Neuronal stem cell (in vitro differentiated cells): ENCODE measurements at places on chromosomes 2 and 18.

GRCh38 chr2:16657671-16658070, 8.0 kb downstream of the CYRIA start:
- peaks cover 28% of the 10 kb centered on the region for H3K4me1 ChIP-seq
- no peaks in the 10 kb centered on the region for H3K36me3 ChIP-seq
- H3K27me3 ChIP-seq: no peaks in the 10 kb centered on the region
- DNase-seq: no peak

DNA sequence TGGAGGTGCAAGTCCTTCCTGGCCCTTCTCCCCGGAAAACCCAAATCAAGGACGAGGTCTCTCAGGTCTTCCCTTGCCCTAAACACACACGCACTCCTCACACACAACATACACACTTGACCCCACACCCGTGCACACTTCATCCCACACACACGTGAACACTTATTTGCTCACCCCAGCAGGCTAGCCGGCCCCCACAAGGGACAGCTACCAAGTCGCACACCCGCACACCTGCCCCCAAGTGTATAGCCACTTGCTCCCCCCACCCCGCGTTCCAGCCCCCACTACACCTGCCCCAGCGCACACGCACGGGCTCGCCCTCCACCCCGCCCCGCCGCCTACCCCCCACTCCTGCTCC, 359 bp downstream of the TGFBRAP1 start:
- H3K4me1 ChIP-seq: peaks cover 4% of the 10 kb centered on the region
- no peak for DNase-seq
- H3K4me3 ChIP-seq: peak overlapping the region; percentile 77
- H3K36me3 ChIP-seq: peaks cover 8% of the 10 kb centered on the region
- no peaks in the 10 kb centered on the region for H3K27me3 ChIP-seq
- no peak overlapping the region for H3K27ac ChIP-seq

DNA sequence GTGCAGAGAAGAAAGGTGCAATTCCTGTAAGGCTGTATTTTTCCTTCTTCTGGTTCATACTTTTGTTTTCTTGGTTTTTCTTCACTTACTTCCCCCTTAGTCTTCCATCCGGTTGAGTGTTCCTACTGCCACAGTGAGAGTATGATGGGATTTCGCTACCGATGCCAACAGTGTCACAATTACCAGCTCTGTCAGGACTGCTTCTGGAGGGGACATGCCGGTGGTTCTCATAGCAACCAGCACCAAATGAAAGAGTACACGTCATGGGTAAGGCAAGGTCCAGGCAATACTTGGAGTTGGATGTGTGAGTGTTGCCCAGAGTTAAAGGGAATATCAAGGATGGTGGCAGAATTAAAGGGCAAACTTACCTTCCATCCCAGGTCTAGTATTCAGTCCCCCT, 108.0 kb downstream of the DTNA start:
- H3K4me1 ChIP-seq: peaks cover 4% of the 10 kb centered on the region
- H3K4me3 ChIP-seq: peak overlapping the region; percentile 65
- no peaks in the 10 kb centered on the region for H3K27me3 ChIP-seq
- no peak overlapping the region for H3K27ac ChIP-seq

GRCh38 chr2:120446236-120447126, 100.5 kb downstream of the INHBB start:
- DNase-seq: no peak
- H3K27ac ChIP-seq: no peak overlapping the region
- H3K27me3 ChIP-seq: peaks cover 3% of the 10 kb centered on the region
- peaks cover 12% of the 10 kb centered on the region for H3K4me1 ChIP-seq
- no peaks in the 10 kb centered on the region for H3K36me3 ChIP-seq

- peaks cover 7% of the 10 kb centered on the region for H3K27me3 ChIP-seq
- H3K4me3 ChIP-seq: no peak overlapping the region
- H3K27ac ChIP-seq: no peak overlapping the region
- H3K4me1 ChIP-seq: peaks cover 13% of the 10 kb centered on the region
- no peak for DNase-seq
Measured at GRCh38 chr2:204550751-204551511, 5.7 kb downstream of the PARD3B start.

DNA sequence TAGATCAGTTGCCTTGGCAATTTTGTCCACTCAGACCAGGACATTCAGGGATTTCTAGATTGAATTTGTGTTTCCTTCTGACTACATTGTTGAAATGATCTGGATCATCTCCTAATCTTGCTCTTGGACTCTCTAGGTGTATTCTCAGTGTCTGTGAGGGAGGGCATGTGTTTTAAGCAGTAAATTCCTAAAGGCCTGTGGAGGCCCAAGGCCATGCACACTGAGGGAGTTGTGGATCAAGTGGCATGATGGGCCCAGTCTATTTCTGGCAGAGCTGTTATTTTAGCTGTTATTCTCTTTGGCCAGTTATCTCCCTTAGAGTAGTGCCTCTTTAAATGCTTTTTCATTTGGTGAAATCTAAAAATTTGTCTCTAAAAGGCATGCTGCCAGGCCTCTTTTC, 144.9 kb downstream of the RPIA start:
- H3K27ac ChIP-seq: no peak overlapping the region
- H3K4me3 ChIP-seq: no peak overlapping the region
- no peaks in the 10 kb centered on the region for H3K36me3 ChIP-seq
- DNase-seq: no peak
- H3K4me1 ChIP-seq: peaks cover under 1% of the 10 kb centered on the region

GRCh38 chr18:73614812-73615211, 532.8 kb downstream of the FBXO15 start:
- no peak overlapping the region for H3K4me3 ChIP-seq
- no peaks in the 10 kb centered on the region for H3K4me1 ChIP-seq
- H3K27ac ChIP-seq: no peak overlapping the region
- H3K27me3 ChIP-seq: no peaks in the 10 kb centered on the region
- DNase-seq: no peak

DNA sequence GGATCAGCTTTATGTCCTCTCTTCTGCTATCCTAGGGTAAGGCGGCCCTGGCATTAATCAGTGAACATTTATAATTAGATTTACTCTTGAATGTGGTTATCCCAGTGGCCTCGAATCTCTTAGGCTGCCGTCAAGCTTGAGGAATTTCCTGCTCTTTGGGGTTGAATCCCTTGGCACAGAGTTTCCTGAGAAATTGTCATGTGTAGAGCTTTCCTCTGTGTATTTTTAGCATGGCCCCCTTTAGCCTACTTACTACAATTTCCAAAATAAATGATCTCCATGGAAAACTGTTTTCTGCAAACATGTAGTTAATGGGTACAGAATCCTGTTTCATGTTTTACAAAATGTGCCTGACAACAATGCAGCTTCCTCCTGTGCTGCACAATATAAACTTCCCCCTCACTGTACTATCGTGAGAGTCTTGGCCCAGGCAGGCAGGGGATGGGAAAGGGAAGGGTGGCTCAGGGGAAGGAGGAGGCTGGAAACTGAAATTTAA, 18.1 kb downstream of the NCAPH start:
- DNase-seq: no peak
- no peaks in the 10 kb centered on the region for H3K27me3 ChIP-seq
- no peak overlapping the region for H3K27ac ChIP-seq
- H3K4me3 ChIP-seq: no peak overlapping the region

DNA sequence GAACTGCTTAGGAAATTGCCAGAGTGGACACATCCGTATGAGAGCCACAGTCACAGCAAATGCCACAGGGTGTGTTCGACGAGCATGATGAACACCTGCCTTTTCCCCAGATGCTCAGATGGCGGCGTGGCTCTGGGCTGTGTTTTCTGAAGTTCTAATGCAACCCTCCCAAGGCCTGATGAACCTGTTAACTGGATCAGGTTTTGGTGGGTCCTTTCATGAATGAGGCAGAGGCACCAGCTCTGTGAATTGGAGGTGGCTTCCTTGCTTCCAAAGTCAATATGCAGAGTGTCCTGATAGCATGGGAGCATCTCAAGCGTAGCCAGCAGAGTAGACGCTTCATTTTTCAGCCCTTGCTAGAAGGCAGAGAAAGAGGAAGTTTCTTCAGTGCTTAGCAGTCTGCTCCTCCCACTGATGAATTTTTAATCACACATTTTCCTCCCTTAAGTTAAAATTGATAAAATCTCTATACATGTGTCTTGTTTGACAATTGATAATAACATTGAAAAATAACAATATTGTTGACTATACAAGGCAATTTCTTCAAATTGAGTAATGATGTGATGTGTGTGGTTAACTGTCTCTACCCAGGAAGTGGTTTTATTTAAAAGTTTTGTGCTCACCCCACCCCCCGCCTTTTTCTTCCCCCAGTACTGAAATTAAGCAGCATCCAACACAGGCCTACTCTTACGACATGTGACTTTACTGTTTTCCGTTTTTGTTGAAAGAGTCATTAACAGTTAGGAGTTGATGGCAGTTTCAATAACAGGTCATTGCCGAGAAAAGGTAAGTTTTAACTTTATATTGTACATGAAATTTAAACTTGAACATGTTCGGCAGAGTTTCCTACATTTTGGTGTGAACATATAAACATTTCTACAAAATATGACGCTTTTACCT, at the start of gene ARHGAP15:
Gene ARHGAP15 (plus strand): TSS at position 739 of the 900 bp plus-strand sequence.
- no peak within 1 kb of the TSS for H3K4me3 ChIP-seq
- H3K4me1 ChIP-seq: peaks cover 2% of the 10 kb centered on the region
- DNase-seq: no peak
- H3K27ac ChIP-seq: no peak within 1 kb of the TSS
- no peaks in the 10 kb centered on the region for H3K27me3 ChIP-seq

GRCh38 chr2:54438271-54438670, 17.9 kb upstream of the SPTBN1 start:
- no peak overlapping the region for H3K27ac ChIP-seq
- H3K27me3 ChIP-seq: peaks cover 7% of the 10 kb centered on the region
- H3K4me1 ChIP-seq: no peaks in the 10 kb centered on the region
- H3K36me3 ChIP-seq: no peaks in the 10 kb centered on the region
- no peak for DNase-seq
- H3K4me3 ChIP-seq: no peak overlapping the region

DNA sequence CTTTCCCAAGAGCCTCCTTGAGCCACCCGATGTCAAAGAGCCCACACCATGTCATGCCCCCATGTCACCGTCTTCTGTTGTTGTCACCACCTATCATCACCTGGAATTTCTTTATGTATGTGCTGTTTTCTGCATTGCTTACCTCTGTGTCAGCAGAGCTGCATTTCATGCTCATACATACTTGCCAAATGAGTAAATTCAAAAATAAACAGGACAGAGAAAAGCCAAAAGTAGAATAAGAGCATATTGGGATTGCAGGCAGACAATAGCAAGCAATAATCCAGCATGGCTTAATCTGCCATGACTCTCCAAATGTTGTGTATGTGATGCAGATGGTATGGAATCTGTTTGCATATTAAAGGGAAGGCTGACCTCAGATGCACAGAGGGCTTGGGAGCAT, 15.3 kb upstream of the RGPD4 start:
- H3K4me3 ChIP-seq: no peak overlapping the region
- H3K36me3 ChIP-seq: no peaks in the 10 kb centered on the region
- H3K4me1 ChIP-seq: peaks cover 7% of the 10 kb centered on the region
- no peak for DNase-seq

DNA sequence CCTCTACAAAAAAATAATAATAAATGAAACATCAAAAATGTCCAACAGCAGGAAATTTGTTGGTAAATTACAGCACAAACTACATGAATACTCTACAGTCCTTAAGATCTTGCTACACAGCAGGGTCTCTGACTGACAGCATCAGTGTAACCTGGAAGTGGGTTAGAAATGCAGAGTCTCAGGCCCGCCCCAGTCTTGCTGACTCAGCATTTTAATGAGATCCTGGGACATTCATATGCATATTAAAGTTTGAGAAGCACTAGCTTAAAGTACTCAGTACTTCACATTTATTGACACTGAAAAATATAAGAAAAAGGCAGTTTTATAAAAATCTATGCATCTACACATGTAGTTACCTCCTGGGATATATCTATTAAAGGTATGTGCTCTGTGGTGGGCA, 21.7 kb downstream of the ST3GAL5 start:
- DNase-seq: no peak
- H3K4me1 ChIP-seq: peaks cover 6% of the 10 kb centered on the region

DNA sequence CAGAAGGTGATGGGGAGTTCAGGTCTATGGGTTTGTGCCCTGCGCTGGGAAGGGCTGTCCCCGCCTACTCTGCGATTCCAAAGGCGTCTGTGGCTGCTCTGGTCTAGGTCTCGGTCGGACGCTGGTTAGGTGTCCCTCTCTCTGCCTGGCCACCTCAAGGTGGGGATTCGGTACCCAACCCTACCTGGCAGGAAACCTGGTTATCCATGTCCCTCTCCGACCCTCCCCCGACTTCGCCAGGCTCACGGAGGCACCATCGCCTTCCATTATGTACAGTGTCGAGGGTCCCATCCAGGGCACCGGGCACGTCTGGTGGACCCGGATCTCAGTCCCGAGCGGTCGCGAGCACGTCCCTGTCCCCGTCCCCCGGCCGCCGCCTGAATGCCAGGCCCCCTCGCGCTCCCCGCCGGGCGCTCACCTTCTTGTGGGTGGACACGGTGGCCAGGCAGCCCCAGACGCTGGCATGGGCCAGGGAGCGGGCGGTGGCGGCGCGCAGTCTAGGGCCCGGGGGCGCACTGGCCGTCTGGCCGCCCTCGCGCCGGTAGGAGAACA, 628 bp downstream of the CREG2 start:
- no peak for DNase-seq
- H3K27ac ChIP-seq: no peak overlapping the region
- peaks cover 8% of the 10 kb centered on the region for H3K27me3 ChIP-seq
- H3K4me3 ChIP-seq: peak overlapping the region; percentile 44

GRCh38 chr2:47230418-47230817, 75.3 kb upstream of the STPG4 start:
- H3K4me3 ChIP-seq: no peak overlapping the region
- no peak overlapping the region for H3K27ac ChIP-seq
- H3K27me3 ChIP-seq: no peaks in the 10 kb centered on the region
- peaks cover 49% of the 10 kb centered on the region for H3K4me1 ChIP-seq
- DNase-seq: no peak

DNA sequence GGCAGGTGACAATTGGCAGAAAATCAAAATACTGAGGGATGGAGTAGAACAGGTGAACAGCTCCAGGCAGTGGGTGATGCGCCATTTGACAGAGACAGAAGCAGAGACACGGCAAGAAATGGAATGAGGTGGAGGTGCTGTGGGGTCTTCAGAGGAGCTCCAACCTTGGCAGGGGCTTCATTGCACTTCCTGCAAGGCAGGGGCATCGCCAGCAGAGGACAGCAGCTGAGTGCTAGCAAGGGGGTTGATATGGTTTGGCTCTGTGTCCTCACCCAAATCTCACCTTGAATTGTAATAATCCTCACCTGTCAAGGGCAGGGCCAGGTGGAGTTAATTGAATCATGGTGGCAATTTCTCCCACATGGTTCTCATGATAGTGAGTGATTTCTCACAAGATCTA, 42.8 kb downstream of the CCDC68 start:
- no peaks in the 10 kb centered on the region for H3K27me3 ChIP-seq
- no peaks in the 10 kb centered on the region for H3K4me1 ChIP-seq
- H3K4me3 ChIP-seq: no peak overlapping the region
- DNase-seq: no peak
- peaks cover 1% of the 10 kb centered on the region for H3K36me3 ChIP-seq
- no peak overlapping the region for H3K27ac ChIP-seq

GRCh38 chr2:186991766-186992417, 142.9 kb upstream of the ZSWIM2 start:
- no peak overlapping the region for H3K4me3 ChIP-seq
- H3K27me3 ChIP-seq: no peaks in the 10 kb centered on the region
- no peaks in the 10 kb centered on the region for H3K36me3 ChIP-seq
- H3K27ac ChIP-seq: no peak overlapping the region
- H3K4me1 ChIP-seq: no peaks in the 10 kb centered on the region
- no peak for DNase-seq

- H3K4me3 ChIP-seq: no peak overlapping the region
- peaks cover 3% of the 10 kb centered on the region for H3K4me1 ChIP-seq
- no peak overlapping the region for H3K27ac ChIP-seq
- peaks cover 97% of the 10 kb centered on the region for H3K27me3 ChIP-seq
- no peak for DNase-seq
Measured at GRCh38 chr2:176096986-176097819, 2.4 kb upstream of the HOXD12 start.
